Left cardiac atrium (tissue), 4 donors: ENCODE measurements at places on chromosomes 3 and 15. TPM values are rescaled to one million over a fixed set of nuclear protein-coding genes. Genes with fewer than 3 reads are reported as not detected.

DNA sequence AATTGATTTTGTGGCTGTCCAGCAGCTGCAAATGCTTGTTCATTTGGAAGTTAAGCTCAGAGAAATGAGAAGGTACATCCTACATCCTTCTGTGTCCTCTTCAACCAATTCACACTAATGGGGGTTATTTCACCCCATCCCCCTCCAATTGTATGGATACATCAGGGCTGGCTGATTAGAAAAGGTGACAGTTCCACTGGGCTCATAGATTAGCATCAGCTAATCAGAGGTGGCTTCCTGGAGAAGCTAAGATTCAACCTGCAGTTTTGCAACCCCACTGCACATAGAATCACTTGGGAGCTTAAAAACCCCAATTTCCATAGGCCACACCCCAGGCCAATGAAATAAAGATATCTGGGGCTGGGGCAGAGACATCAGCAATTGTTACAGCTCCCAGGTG, 217.7 kb upstream of the TLE3 start:
- DNase-seq = no peak

- no peak for DNase-seq
Measured at GRCh38 chr3:144687862-144688261, 716.2 kb downstream of the DIPK2A start.

Gene TRIM42
- total RNA-seq = not detected

- DNase-seq = no peak
Measured at GRCh38 chr3:179288845-179289244, 34.0 kb upstream of the ZNF639 start.

DNA sequence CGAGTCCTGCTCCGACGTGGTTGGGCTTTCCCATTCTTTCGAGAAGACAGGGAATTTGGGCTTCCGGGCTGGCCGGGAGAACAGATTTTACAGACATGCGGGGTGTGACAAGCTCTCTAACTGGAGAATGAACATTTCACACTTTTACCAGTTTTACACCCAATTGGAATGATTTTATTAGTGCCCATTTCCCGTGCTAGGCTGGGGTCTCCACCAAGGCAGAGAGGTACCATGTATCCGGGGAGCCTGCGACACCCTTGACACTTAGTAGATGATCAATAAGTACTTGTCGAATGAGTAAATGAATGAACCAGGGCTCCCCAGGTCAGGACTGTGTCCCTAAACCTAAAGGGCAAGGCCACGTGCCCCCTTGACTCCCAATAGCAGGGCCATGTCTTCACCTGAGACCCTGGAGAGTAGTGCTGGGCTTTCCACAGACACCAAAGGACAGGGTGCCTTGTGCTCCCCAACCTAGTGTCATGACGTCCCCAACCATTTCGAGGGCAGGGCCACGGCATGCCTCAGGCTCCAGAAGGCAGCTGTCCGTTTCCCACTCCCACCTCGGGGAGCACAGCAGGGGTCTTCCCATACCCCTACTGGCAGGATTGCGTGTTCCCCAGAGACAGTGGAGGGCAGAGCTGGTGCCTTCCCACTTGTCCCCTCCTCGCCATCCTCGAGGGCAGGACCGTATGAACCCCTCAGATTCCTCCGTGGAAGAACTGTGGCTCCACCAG, 679 bp upstream of the MYD88 start:
- DNase-seq = no peak

DNA sequence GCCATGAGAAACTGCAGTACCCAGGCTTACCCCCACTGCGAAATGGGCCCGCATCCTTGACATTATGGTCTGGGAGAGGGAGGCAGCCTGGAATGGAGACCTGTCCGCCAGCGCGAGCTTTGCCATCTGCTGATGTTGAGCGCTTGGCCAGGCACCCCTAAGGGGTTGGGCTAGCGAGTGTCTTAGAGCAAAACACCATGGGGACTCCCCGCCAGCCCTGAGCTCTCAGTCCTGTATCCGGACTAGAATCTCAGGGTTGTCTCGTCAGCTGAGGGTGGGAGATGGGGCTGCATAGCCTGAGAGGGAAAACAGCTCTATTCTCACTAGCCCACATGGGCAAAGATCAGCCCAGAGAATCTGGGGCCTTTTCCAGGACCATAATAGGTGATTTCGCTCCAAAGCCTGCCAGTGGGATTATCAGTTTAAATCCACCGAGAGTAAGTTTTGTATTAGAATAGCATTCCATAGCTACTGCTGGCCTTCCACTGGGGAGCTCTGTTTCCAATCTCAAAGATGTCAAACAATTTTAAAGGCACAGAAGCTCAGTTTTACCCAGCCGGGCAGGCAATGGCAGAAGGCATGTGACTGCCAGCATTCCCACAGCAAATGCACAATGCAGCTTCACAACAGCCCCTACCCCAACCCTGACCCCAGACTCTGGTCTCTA, 167.5 kb upstream of the TPM1 start:
- DNase-seq = no peak

- DNase-seq = no peak
Measured at GRCh38 chr3:113614402-113614801, 82.0 kb downstream of the USF3 start.

GRCh38 chr3:119428538-119428937, 34.9 kb downstream of the TMEM39A start:
- no peak for DNase-seq

GRCh38 chr3:188230962-188231361, 77.0 kb downstream of the LPP start:
- no peak for DNase-seq

DNA sequence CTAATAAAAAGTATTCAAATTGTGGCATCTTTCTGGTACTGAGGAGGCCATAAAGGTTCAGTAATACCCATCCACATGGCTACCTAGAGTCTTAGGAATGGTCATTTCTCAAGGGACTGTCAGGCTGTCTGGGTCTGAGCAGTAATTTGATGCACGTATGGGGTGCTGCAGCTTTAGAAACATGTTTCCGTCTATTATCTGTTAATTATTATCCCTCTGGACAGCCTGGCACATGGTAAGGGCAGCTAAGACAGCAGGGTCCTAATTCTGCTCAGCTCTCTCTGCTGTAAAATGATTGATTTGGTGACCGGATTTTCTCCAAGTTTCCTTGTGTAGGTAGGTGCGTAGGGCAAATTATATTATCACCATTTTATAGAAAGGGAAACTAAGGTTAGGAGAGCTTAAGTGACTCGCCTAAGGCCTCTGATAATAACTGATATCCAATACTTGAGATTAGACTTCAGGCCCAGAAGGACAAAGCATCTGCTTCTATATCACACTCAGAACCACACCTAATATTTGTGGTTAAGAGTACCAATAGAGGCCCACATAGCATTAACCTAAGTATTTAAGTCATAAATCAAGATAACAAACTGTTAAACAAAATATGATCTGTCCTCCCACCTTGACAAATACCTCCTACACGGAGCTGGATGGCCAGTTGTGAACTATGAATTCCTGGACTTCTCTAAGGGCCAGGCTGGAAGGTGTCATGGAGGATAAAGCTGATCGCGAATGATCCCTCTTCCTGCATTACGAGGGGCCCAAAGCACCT, 2.9 kb upstream of the RAP2B start:
- no peak for DNase-seq

Gene ARHGEF26
- total RNA-seq = 5.2 TPM

DNA sequence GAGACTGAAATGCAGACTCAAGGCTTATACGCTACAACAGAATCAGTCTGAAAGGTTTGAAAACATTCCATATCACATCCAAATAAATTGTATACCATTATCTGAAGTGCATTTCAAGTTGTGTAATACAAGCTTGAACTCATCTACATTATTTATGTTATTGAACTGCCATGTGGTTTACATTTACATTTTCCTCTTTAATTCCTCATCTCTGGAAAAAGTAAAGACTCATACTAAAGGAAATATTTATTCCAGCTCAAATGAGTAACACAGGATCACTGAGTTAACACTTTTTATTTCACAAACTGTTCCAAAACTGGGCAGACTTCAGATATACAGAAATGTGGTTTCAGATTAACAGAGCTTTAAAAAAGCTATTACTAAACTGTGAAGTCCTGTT, 282.5 kb downstream of the ULK4 start:
- DNase-seq = no peak

Gene SPINT1
- total RNA-seq = 1.4 TPM

Gene ATP1B3
- 68.0 TPM for total RNA-seq

Gene RASA2
- total RNA-seq = 7.8 TPM

DNA sequence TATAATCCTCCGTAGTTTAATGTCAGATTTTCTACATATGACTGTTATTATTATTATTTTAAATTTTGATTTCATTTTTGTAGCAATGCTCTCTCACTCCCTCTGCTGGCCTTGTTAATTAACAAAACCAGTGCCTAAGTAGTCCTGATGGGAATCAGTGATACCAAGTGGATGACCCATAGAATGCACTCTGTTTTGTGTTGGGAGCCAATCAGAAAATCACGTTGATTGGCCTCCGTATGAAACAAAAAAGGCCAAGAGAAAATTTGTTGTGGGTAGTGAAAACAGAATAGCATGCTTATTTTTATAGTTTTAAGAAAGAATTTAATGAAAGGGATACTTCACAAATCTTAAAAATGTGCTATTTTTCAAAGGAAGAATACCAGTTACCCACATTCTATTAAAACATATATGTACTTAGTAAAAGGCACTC, 34.4 kb upstream of the MEIS2 start:
- no peak for DNase-seq

- DNase-seq = no peak
Measured at GRCh38 chr3:16319307-16319706, 54.3 kb downstream of the OXNAD1 start.

- no peak for DNase-seq
Measured at GRCh38 chr15:44654858-44655257, 8.6 kb downstream of the SPG11 start.

- DNase-seq = no peak
Measured at GRCh38 chr3:13079051-13079450, 5.8 kb upstream of the IQSEC1 start.

Gene CILP
- total RNA-seq = 8.2 TPM

GRCh38 chr15:96123630-96124187, 206.8 kb upstream of the NR2F2 start:
- DNase-seq = no peak

DNA sequence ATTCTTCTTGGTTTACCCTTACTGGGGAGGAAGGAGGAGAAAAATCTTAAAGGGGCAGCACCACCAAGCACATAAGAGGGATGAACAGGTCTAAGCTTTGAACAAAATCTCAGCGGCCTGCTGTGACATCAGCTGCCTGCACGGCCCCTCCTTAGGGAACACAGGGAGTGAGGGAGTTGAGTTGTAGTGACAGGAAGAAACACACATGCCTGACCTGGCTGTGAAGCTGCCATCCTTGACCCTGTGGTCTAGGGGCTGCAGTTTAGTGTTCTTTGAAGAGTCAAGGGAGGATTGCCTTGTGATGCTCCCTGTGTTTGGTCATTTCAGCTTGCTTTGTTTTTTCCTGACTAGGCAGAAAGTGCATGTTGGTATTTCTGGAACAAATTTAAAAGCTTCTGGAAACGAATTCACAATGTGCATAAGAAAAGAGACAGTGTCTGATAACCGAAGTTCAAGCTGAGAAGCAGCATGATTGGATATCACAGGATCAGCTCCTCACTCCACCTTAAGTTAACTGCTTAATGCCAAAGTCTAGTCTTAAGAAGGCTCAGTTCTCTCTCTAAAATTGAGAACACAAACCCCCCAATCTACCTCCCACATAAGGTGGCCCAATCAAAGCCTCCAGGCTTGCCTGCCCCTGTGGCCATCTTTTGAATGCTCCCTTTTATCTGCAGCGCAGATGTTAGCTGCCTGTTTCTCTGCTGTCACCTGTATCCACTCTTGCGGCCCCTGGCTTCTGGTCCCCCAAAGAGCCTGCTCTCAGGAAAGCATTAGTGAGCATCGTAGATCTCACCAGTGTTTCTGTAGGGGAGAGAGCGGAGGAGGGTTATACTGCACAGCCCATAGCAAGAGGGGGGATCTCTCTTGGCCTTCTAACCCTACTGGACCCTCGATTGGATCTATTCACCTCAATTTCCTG, 82.2 kb downstream of the SCN11A start:
- DNase-seq = no peak

- peak; percentile 78 for DNase-seq
Measured at GRCh38 chr3:52001443-52001974, 5.8 kb upstream of the RPL29 start.
